ENCODE measurements at places on chromosomes 5 and 9. TPM values are rescaled to one million over a fixed set of nuclear protein-coding genes. Genes with fewer than 3 reads are reported as not detected.

DNA sequence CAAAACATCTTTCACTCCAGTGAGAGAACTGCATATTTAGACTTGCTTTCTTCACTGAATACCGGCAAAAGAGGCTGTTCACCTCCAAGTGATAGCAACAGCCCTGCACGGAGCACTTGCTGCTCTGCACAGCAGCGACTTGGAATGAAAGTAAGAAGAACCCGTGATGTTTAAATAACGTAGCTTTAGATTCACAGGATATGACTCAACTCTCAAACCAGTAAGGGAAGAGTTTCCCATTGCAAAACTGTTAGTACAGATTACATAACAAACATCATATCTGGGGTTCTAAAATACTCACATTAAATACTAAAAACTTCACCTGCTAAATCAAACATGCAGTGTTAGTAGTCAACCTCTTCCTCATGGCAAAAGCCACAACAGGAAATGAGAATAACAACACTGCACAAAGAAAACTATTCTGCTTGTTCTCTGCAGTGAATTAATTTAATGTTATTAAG is 203.4 kb downstream of the MCTP1 start:
- DNase-seq, result no peak

GRCh38 chr9:135602789-135603481 is 36.4 kb downstream of the GLT6D1 start:
- peak; percentile 40 for DNase-seq

DNA sequence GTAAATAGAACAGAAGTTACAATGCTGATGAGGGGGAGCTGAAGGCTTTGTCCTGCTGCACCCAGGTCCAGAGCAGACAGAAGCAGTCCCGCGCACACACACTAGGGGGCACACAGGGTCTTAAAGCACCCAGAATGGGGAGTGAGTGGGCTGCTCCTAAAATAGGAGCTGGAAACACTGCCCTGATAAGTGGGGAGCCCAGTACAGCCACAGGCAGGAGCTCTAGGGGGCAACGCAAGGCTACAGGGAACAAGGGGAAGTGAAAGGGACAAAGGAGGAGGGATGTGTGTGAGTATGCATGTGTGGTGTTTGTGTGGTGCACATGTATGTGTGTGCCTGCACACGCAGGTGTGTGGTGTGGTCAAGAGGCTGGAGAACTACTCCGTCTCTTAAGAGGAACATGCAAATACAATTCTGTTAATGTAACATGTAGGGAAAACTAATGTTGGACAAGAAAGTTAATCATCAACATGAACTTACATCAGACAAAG is 191.5 kb downstream of the ROR2 start:
- no peak for DNase-seq

The GGTA1 gene
- 24.4 TPM for total RNA-seq

- no peak for DNase-seq
Observed at GRCh38 chr9:98994172-98995058, 50.7 kb downstream of the COL15A1 start.

DNA sequence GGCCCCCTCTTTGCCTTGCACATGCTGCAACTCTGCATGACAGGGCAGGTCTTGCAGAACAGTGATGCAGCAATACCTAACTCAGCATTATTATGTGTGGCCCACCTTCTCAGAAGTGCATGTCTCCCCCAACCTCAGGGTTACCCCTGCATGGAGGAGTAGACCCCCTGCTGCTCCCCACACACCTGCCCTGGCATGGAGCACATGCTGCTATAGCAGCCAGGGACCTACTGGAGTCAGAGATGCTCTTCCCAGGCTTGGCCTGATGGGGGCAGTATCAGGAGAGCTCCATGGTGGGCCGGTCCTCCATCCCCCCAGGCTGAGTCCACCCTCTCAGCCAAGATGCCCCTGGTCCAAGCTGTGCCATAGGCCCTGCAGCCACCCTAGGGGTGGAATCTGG is 13.2 kb upstream of the BOD1 start:
- no peak for DNase-seq

- DNase-seq, result no peak
Observed at GRCh38 chr5:74816875-74817274, 49.3 kb downstream of the FAM169A start.

The PTPRD gene
- total RNA-seq, result 7.3 TPM

DNA sequence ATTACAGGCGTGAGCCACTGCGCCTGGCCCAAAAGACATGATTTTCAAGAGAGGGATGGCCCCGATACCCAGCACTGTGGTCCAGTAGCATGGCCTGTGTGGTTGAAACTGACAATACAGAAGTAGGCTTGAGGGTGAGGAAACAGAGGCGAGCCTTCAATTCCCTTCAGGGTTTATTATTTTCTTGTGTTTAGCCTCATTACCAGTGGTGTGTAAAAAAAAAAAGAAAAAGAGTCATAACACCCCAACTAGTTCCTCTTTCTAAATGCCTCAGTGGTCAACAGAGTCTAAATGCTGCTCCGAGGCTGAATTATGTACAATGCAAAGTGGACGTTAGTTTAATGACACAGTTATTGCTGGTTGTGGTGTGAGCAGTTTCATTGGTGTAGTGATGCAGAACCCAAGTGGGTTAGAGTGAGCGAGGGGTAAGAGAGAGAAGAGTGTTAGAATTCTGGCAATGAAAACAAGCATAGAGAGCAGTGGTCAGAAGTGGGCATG is 58.8 kb downstream of the SNX30 start:
- DNase-seq, result no peak

GRCh38 chr5:13567819-13568218 is 376.7 kb downstream of the DNAH5 start:
- DNase-seq, result no peak

- DNase-seq, result no peak
Observed at GRCh38 chr5:37715992-37716391, 123.8 kb downstream of the GDNF start.

- no peak for DNase-seq
Observed at GRCh38 chr5:75335952-75336614, 937 bp upstream of the HMGCR start.

- no peak for DNase-seq
Observed at GRCh38 chr9:133050781-133051180, 11.0 kb upstream of the CEL start.

GRCh38 chr5:2205596-2206226 is 323.0 kb upstream of the IRX4 start:
- no peak for DNase-seq

The RNF145 gene
- 39.7 TPM for total RNA-seq

- no peak for DNase-seq
Observed at GRCh38 chr5:66498791-66499207, 97.4 kb upstream of the MAST4 start.

- DNase-seq, result no peak
Observed at GRCh38 chr9:1271367-1271766, 221.2 kb downstream of the DMRT2 start.

DNA sequence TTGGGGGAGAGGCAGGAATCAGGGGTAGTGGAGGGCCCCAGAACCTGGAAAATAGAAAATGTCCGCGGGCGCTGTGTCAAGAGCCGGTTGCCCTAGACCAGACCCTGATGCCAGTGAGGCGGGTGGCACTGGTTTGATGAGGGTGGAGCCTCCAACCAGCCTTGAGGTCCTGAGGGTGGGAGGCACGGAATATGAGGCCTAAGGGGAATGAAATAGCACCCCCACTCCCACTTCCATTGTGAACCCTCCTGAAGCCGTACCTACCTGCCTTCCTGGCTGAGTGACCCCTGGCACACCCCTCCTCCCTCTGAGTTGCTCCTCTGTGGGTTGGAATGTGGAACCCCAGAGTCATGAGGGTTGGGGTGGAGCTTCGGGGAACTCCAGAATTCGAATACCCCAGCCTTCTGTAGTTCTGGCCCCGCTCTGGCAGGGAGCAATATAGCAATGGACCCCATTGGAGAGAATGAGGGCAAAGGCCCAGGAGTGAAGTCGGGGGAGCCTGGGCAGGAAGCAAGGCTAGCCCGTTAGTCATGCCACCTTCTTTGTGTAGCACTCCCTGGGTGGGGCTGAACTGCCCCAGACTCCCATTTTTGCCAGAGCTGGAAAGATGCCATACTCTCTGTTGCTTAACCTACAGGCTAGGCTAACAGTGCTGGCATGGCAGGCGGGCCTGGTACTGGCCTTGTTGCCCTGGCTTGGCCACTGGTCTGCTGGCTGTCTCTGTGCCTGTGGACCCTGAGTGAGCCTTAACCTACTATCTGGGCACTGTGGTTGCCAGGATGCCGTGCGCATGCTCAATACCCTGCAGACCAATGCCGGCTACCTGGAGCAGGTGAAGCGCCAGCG is 1.0 kb downstream of the FPGS start:
- no peak for DNase-seq

The HTR1A gene
- not detected for total RNA-seq

GRCh38 chr5:122954719-122955118 is 81.8 kb downstream of the PPIC start:
- DNase-seq, result no peak

The OGN gene
- 412 TPM for total RNA-seq

DNA sequence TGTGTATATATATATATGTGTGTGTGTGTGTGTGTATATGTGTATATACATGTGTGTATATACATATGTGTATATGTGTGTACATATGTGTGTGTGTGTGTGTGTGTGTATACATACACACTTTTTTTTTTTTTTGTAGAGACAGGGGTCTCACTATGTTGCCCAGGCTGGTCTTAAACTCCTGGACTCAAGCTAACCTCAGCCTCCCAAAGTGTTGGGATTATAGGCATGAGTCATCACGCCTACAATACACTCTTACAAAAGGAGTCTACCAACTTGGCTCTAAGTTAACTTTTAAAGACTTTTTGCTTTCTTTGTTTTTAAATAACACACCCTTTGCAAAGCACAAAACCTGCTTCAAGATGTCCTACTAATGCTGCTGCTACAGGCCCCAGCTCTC is 2.1 kb downstream of the C9orf78 start:
- DNase-seq, result no peak

DNA sequence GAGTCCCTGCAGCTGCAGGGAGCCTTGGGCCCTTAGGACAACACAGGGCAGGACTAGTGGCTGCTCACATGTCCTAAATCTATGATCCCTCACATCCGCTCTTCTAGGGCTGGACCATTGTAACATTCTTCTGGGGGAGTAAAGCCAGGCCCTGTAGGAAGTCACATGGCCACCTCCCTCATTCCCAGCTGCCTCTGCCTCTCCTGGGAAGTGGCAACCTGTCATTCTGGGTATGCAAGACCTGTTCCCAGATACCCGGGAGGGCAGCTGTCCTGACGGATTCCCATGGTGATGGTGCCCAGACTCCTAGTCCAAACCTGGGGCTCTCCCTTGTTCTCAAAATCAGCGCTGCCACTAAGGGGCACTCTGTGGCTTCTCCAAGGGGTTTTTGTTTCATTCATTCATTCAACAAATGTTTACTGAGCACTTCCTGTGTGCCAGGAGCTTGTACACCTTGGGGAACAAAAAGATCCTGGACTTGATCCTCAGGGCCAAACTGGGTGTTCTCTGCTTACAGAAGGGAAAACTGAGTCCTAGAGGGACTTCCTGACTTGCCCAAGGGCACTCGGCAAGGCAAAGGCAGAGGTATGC is 85.6 kb downstream of the PSD2 start:
- DNase-seq, result no peak

- DNase-seq, result no peak
Observed at GRCh38 chr5:82603033-82603987, 325.2 kb upstream of the RPS23 start.

GRCh38 chr5:97242341-97242740 is 59.3 kb upstream of the RIOK2 start:
- DNase-seq, result no peak

The CFAP90 gene
- 0.88 TPM for total RNA-seq

GRCh38 chr5:170633235-170634081 is 129.6 kb downstream of the KCNIP1 start:
- no peak for DNase-seq

DNA sequence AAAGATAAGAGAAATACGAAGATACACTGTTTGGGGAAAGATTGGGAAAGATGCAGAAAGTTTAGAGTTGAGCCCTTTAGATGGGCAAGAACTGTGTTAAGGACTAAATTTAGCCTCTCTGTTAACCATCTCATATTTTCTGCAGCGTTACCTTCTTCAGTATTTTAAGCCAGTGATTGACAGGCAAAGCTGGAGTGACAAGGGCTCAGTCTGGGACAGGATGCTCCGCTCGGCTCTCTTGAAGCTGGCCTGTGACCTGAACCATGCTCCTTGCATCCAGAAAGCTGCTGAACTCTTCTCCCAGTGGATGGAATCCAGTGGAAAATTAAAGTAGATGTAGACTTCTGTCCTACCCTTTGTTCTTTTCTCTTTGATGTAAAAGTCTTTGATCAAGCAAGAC is 26.4 kb upstream of the LNPEP start:
- DNase-seq, result no peak

GRCh38 chr5:158162026-158162425 is 303.1 kb upstream of the CLINT1 start:
- DNase-seq, result no peak

GRCh38 chr5:108661590-108662219 is 86.0 kb upstream of the FER start:
- no peak for DNase-seq

DNA sequence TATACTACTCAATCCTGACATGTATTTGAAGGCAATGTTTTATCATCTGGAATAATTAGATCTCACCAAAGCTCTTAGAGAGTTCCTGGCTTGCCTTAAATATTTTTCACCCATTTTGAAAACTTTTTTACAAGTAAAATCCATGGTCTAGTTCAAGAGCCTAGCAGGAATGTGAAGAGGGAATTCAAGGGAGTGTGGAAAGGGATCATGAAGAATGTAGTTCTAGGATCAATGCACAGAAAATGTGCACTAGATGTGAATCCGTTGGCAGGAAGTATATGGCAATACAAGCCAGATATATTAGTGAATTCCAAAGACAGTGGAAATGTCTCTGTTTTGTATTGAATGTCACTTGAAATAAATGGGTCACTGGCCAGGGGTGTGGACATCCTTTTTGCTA is 167.9 kb upstream of the MOCS2 start:
- no peak for DNase-seq

The SPATA31C2 gene
- not detected for total RNA-seq

DNA sequence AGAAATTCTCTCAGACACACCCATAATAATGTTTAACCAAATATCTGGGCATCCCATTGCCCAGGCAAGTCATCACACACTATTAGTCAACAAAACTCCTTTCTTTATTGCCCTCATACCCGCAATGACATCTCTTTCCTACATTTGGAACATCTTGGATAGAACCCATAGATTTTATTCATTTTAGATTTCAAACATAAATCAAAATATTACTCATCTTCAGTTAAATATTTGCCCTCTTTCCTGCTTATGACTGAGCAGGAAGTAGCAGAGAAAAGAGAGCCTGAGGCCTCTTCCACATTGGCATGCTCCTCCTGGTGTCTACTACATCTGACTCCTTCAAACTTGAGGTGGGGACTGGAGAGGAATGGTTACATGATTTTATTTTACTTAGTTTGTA is 592.0 kb downstream of the CHSY3 start:
- DNase-seq, result no peak
